ENCODE measurements at places on chromosomes 13 and 19.
A peak's percentile ranks its signal among the peaks of the same experiment; 100 is the strongest.

DNA sequence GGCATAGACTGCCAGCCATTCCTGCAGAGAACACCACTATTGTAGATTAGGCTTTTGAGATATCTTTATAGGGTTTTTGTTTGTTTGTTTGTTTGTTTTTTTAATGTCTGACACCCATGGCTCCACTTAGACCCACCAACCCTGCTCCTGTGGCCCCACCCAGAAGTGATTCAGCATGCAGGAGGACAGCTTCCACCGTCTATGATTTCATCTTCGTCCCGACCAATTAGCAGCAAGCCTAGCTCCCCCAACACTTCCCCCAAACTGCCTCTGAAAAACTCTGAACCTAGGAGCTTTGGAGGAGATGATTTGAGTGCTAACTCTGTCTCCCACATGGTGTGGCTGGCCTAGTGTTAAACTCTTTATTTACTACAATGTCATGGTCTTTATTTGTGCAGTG is 108.3 kb upstream of the RXFP2 start:
- no peak for DNase-seq

- no peak for DNase-seq
Measured at GRCh38 chr13:37168151-37168550, 62.7 kb upstream of the CSNK1A1L start.

- no peak for DNase-seq
Measured at GRCh38 chr13:88883741-88884140, 1212.6 kb downstream of the SLITRK5 start.

GRCh38 chr13:35733827-35734226 is 257.3 kb upstream of the MAB21L1 start:
- DNase-seq: no peak

GRCh38 chr19:33194532-33194885 is 379 bp downstream of the LRP3 start:
- DNase-seq: no peak

- peak; percentile 41 for DNase-seq
Measured at GRCh38 chr19:49506575-49507105, 5.8 kb upstream of the FCGRT start.

GRCh38 chr19:6599866-6600454 is 9.0 kb upstream of the CD70 start:
- DNase-seq: no peak

- peak; percentile 19 for DNase-seq
Measured at GRCh38 chr19:30666301-30666803, 294.2 kb downstream of the ZNF536 start.

GRCh38 chr19:13029893-13030292 is 34.6 kb downstream of the NFIX start:
- DNase-seq: no peak

DNA sequence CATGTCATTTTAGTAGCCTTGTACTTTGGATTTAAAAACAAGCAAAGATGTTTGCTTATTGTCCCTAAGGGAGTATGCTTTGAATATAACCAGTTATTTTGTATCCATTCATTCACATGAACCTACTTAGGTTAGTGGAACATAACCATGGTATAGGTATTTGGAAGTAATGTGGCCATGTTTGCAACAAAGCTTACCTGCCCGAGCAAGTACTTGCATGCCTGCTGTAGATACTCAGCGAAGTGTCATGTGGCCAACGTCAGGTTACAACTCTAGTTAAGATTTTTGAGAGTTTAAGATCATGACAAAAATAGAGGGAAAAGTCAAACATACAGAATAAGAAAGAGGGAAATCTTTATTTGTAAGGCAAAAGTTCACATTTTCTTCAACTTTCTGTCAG is 57.2 kb downstream of the COG6 start:
- DNase-seq: no peak

DNA sequence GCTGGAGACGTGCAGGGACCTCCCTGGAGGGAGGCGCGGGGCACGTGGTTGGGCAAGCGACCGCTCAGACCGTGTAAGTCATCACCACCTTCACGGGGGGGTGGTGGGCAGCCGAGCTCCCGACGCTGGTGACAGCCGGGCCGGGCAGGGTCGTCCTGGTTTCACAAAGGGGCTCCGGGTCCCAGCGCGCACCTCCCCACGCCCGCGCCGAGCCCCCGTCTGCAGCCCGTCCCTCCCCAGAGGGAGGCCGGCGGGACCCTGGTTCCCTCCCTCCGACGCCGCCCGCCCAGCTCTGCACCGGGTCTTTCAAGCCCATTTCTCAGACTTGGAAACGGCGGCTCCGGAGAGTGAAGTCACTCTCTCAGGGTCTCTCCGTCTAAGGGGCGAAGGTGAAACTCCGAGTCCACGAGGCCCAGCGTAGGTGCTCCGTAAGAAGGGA is 729 bp upstream of the ARID3A start:
- no peak for DNase-seq

- DNase-seq: no peak
Measured at GRCh38 chr19:50244695-50245094, 41.3 kb downstream of the MYH14 start.

DNA sequence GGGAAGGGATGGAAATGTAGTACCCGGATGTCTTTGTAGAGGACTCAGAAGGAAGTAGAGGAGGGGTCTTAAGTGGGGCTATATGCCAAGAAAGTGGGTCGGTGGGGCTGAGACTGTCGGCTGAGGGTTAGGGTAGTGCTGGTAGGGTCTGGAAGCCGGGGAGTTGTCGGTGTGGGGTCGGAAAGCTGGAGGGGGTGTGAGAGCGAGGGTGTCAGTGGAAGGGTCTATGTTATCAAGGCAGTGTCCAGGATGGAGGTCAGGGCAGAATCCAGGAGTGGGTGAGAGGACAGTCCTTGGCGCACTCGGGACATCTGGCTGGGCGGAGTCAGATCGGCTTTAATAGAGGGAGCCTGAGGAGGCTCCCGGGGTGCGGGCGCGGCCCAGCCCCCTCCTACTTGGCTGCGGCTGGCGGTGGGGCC is 1.7 kb downstream of the HSPB6 start:
- no peak for DNase-seq

GRCh38 chr19:17762505-17763229 is 11.4 kb downstream of the FCHO1 start:
- no peak for DNase-seq

GRCh38 chr19:30078381-30078910 is 136.4 kb downstream of the URI1 start:
- DNase-seq: no peak

GRCh38 chr13:66312312-66313087 is 917.6 kb downstream of the PCDH9 start:
- no peak for DNase-seq

- no peak for DNase-seq
Measured at GRCh38 chr19:50902640-50903039, 8.6 kb downstream of the KLK4 start.

DNA sequence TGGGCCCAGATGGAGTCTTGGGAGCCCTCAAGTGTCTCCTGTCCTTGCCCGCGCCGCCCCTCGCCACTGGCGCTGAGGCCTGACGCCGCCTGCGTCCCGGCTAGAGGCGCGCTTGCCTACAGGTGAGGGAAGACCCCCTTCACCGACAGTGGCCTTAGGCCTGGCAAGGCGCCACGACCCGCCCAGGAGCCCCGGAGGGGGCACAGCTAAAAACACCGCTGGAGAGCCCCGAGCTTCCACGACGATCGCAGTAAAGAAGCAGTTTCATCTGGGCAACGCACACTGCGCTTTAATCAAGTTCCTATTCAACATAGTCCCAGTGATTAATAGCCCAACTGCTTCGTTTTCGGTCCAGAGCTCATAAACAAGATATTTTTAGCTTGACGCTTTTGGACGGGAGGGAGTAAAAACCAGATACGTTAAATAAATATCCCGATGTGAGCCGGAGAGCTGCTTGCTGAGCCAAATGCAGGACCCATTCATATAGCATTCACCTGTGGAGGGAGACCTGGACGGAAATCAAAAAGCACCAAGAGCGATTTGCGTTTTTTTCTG is 1.5 kb upstream of the CEBPA start:
- DNase-seq: no peak

- DNase-seq: no peak
Measured at GRCh38 chr13:111322001-111322915, 1.8 kb downstream of the TEX29 start.

DNA sequence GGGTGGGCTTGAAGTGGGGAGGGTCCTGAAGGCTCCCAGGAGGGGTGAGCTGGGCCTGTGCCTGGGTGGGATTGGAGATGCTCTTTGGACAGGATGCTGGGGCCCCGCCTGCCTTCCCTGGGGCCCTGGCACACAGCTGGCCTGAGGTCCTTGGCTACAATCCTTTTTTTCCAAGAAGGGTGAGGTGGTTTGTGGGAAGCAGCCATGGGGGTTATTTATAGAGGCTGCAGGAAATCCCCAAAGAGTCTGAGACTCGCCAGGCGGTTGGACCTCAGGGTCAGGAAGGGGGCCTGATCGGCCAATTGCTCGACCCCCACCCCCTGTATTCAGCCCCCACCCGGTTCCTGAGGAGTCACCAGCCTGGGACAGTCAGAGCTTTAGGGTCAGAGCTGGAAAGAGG is 10.0 kb downstream of the GTPBP3 start:
- DNase-seq: no peak

GRCh38 chr19:46998445-46999125 is 21.1 kb upstream of the NPAS1 start:
- DNase-seq: no peak

GRCh38 chr13:26971990-26972887 is 199.4 kb downstream of the USP12 start:
- no peak for DNase-seq

DNA sequence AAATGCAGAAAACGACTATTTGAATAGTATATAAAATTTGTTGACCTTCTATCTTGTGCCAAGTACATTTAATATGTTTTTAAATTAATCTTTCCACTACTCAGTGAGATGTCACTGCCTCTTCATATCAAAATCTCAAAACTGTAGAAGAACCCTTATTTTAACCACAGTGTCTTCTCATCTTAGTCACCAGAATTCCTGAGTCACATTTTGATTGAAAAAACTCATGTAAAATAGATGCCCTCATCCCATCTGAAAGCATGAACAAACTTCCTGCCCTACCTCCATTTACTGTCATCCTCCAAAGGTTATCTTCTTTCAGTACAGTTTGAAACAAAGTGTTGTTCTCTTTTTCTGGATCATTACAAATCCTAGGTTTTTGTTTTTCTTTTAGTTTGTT is 1215.4 kb downstream of the PCDH9 start:
- DNase-seq: no peak

- no peak for DNase-seq
Measured at GRCh38 chr19:34222386-34222785, 32.0 kb upstream of the GARRE1 start.

DNA sequence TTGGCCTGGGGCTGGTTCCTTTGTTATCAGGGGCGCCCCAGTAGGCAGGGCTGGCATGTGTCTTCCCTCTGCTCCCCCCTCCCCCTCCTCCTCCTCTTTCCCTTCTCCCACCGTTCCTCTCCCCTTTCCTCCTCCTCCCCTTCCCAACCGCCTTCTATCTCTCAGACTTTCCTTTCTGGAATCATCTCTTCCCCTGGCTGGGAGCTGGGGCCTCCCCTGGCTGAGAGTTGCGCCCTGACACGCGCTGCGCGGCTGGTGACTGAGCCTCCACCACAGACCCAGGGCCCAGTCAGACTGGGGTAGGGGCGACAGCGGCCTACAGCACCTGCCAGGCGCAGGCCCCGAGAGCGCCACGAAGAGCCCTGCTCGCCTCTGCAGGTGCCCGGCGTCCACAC is 2.8 kb downstream of the PNMA8B start:
- no peak for DNase-seq

- no peak for DNase-seq
Measured at GRCh38 chr13:24631922-24632321, 48.3 kb upstream of the ATP12A start.

DNA sequence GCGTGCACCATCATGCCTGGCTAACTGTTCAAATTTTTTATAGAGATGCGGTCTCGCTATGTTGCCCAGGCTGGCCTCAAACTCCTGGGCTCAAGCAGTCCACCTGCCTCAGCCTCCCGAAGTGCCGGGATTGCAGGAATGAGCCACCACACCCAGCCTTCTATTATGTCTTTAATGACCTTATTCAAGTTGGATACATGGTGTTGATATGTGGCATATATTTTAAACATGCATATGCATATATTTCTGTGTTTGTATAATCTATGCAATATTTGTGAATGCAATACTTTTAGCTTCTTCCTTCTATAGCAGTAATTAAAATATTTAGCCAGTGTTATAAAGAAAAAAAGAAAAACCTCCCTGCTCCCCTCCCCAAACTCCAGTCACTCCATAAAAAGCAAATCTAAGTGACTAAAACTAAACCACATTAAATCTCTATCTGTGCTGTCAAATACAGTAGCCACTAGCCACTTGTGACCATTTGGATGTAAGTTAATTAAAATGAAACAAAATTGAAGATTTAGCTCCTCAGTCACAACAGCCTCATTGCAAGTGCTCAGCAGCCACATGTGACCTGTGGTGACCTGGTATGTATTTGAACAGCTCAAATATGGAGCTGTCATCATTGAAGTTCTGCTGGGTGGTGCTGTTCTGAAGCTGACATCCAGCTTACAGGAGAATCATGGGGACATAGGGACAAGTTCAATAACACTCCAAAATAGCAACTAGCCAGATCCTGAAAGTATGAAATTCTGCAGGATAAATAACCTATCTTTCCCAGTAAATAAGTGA is 27.4 kb downstream of the FCGBP start:
- no peak for DNase-seq

- DNase-seq: no peak
Measured at GRCh38 chr13:23159205-23159759, 21.5 kb upstream of the SGCG start.

GRCh38 chr13:109750221-109750775 is 36.1 kb downstream of the IRS2 start:
- no peak for DNase-seq

GRCh38 chr13:37596805-37597204 is 1.8 kb downstream of the POSTN start:
- no peak for DNase-seq

GRCh38 chr19:35392742-35393715 is 22.2 kb downstream of the GPR42 start:
- no peak for DNase-seq

DNA sequence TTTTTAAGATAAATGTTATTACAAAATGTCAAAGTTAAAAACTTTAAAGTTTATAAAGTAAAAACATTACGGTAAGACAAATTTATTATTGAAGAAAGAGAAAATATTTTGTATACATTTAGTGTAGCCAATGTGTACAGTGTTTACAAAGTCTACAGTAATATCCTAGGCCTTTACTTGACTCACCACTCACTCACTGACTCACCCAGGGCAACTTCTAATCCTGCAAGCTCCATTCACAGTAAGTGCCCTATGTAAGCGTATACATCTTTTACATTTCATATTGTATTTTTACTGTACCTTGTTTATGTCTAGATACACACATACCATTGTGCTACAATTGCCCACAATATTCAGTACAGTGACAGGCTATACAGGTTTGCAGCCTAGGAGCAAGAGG is 448.2 kb downstream of the KCTD12 start:
- DNase-seq: no peak
